ENCODE measurements at places on chromosomes 11 and 22. TPM values are rescaled to one million over a fixed set of nuclear protein-coding genes. Genes with fewer than 3 reads are reported as not detected.

C11orf86 gene
- total RNA-seq: not detected

SCGB1D4 gene
- total RNA-seq: not detected

TRIM29 gene
- 0.11 TPM for total RNA-seq

SYCE3 gene
- total RNA-seq: not detected

TSGA10IP gene
- 7.3 TPM for total RNA-seq

GVQW3 gene
- 14.8 TPM for total RNA-seq

FERMT3 gene
- total RNA-seq: 0.31 TPM

GAL gene
- 1.7 TPM for total RNA-seq

WBP2NL gene
- total RNA-seq: not detected

CACNA1I gene
- 0.22 TPM for total RNA-seq

BUD13 gene
- total RNA-seq: 33.8 TPM

DNA sequence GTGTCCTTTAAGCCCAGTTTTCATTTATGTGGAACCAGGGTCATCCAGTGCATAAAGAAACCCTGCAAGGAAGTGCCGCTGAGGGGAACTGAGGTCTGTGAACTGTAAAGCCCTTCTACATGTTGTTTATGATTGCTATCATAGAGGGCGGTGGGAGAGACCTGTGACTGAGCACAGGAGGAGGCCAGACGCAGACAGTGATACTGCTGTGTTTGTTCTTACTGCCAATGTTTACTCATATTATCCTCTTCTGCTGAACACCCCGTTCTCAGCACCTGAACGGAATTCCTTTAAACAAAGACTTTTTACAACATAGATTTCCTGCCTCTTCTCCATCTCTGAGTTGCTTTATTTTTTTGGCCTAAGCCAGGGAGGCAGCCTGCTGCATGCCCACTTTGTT lies 967 bp upstream of the GALNT18 start:
- no peak for DNase-seq

DNA sequence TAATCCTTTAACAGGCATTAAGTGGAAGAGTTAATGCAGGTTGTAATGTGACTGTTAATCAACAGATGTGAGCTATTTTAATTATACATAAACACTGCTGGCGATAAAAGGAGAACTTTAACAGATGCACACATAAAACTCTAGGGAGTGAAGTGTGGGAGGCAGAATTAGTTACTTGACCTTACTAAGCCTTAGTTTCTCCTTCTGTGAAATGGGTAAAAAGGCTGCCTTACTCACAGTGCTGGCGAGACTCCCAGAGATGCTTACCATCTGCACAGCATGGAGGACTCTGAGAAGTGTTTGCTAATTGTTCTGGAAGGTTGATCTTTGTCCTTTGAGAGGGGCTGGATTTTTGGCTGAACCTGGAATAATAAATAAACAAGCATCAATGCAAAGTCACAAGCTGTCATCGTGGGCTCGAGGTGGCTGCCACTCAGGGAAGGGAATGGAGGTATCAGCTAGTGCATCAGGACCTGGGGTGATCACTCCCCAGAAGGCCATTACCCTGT lies 58.6 kb upstream of the MPEG1 start:
- DNase-seq: no peak

GRCh38 chr11:13463779-13464290 lies 813 bp upstream of the BTBD10 start:
- DNase-seq: peak; percentile 52

GRCh38 chr11:13210424-13210823 lies 67.2 kb upstream of the BMAL1 start:
- DNase-seq: peak; percentile 88

- DNase-seq: peak; percentile 93
These were observed at the start of gene KIAA0930 for GRCh38 chr22:45240810-45241631. Gene KIAA0930, minus strand, starts transcription at chr22:45240894. Its CDS starts 191 bp downstream, at chr22:45240703.

DNA sequence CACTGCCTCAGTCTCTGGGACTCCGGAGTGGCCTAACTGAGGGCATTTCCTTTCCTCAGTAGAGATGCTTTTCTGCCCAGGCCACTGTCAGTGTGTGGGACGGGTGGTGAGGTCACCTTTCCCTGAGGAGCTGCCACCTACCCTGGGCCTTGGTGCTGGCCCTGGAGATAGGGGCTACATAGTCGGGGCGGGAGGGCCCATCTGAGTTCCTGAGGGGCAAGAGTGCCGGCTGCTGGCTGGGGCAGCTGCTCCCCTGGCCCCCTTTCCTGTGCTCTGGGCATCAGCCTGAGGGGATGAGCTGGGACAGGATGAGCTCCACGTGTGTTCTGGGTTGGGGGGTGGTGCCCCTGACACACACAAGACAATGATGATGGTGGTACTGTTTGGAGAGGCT lies 5.4 kb downstream of the KCNC1 start:
- DNase-seq: no peak

DNA sequence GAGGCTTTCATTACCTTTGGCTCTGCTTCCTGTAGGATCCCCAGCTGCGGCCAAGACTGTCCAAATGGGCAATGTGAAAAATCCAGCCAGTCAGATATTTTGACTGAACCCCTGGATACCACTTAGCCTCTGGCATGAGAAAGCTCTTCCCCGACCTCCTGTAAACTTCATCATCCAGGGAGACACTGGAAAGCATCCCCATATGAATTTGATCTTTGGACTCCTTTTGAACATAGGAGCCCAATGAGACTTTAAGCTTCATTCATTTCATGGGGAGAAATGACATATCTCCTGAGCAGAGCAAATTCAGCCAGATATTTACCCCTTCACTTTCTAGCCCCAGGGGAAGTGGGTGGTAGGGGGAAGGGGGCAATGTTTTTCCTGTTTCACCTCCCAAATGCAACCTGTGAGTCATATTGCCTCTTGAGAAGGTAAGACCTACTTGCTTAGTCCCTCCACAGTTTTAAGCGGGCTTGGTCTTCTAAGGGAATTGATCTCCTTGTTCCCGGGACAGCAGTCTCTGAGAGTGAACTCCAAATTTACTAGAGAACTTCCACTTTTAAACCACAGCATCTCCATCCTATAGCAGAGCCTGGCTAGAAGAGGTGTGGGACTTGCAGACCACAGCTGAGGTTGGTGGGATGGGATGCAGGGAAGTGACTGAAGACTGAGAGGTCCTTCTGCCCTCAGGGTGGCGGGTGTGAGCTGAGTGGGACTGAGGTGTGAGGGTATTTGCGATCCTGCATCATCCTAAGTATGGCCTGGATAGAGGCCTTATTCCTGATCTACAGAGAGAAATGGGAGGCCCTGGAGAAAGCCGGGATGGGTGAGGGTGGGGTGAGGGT lies 20.3 kb upstream of the POU2AF1 start:
- no peak for DNase-seq

- DNase-seq: no peak
These were observed 10.3 kb downstream of the YAP1 start for GRCh38 chr11:102120437-102120973.

- DNase-seq: no peak
These were observed 2.7 kb downstream of the MAJIN start for GRCh38 chr11:64969209-64969608.

GRCh38 chr11:60935676-60936442 lies 11.6 kb downstream of the TMEM132A start:
- DNase-seq: no peak

DNA sequence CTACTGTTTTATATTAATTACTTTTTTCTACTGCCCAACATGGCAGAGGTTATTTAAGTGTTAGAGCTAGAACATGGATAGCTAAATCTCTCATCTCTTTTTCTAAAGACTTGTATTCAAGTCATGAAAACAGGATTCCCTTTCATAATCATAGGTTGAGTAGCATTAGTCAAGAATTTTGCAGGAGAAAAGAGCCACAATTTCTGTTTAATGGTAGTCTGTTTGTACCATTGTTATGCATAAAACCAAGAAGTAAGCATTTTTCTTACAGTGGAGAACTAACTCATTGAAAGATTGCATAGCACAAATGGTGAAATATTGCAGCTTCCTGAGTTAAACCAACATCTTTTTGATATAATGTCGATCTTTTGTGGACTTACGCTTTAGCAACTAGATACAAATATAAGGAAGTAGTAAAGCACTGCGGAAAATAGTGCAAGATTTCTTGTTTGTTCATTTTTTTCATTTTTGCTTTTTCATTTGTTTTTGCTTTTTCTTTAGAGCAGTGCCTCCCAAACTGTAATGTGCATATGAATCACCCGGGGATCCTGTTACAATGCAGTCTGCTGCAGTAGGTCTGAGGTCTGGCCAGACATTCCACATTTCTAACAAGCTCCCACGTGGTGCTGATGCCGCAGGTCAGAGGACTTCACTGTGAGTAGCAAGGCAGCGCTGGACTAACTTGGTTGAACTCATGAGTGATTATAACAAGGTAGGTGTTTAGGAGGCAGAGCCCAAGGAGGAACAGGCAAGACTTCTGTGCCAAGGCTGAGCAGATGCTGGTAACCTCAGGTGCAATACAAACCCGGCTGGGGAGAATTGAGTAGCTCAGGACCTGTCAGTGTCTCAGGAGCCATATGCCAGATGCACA lies 4.6 kb downstream of the ETS1 start:
- DNase-seq: peak; percentile 50

DNA sequence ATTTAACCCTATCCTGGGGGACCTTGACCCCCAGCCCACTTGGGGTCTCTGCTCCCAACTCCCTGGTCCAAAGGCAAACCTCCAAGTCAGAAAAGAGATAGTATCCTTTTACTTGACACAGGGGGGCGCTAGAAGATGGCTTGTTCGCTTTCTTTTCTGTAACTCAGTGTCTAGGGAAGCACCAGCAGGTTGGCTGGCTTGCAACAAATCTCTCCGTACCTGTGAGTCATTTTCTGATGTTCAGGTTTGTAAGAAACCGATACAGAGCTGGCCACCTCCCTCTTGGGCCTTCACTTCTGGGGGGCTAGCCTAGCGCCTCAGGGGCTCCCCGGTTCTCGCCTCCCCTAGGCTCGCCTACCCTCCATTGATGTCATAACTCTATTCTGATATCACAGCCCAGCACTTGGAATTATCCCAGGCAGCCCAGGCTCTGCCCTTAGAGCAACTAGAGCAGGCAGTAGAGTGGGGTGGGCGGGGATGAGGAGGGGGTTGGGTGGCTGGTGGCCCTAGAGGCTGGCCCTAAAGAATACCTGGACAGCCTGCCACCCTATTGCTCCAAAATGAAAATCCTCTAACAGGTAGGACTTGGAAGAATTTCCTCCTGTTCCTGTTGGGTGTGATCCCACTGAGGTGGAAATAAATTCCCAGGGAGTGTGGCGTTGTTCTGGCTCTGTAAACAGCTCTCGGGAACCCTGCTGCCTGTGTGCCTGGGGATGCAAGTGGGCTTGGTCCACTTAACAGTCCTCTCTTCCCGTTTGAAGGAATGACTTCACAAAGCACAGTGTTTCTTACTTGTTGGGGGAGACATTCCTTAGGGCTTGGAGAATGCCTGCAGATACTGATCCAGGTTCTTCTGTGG lies 69.4 kb downstream of the OSBP2 start:
- DNase-seq: peak; percentile 88
